ENCODE measurements at places on chromosomes 3 and 15.

GRCh38 chr3:189954733-189955665, 165.7 kb downstream of the P3H2 start:
- no peak for DNase-seq

DNA sequence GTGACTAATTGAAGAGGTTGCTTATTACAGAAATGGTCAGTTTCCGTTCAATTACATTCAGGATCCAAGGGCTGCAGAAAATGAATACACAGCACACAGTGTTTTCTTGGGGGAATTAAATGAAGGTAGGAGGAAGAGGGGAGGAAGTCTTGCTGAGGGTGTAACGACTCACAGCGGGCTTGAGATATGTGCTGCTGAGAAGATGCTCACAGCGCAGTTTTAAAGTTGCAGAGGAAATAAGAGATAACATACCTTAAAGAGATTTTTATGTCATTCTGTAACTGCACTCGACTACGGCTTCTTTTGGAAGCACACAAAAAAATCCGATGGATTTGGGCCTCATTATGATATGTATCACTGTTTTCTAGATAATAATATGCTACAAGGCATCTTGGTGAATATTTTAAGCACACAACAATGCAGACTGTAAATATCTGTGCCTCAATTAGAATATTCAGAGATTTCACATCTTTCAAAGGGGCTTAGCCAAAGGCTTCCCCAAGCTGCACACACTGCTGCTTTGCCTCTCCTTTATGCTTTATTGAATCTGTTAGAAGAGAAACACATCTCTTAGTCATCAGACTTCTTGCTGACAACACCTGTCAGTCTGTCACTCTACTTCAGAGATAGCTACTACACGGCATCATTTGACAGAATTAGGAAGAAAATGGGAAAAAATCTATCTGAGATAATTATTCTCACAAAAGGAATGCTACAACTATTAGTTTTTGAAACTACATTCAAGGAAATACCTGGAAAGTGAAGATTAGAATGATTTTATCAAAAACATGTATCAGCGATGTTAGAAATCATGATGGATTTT, 773.2 kb downstream of the OTOL1 start:
- DNase-seq, result no peak

DNA sequence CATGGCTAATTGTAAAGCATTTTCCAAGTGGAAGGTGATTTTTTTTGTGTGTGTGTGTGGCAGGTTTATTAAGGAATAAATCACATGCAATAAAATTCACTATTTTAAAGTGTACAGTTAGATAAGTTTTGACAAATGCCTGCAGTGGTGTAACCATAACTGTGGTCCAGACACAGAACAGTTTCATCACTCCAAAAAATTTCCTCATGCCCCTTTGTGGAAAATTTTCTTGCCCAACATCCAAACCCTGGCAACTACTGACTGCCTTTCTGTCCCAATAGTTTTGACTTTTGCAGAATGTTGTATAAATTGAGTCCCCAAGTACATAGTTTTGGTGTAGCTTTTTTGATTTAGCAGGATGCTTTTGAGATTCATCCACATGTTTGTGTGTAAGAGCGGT, 135.1 kb upstream of the KLHL25 start:
- DNase-seq, result no peak

GRCh38 chr3:18529631-18530030, 104.5 kb upstream of the SATB1 start:
- no peak for DNase-seq

GRCh38 chr15:48040166-48040817, 80.5 kb upstream of the SLC24A5 start:
- no peak for DNase-seq

GRCh38 chr15:38625886-38626285, 61.3 kb upstream of the RASGRP1 start:
- DNase-seq, result no peak

DNA sequence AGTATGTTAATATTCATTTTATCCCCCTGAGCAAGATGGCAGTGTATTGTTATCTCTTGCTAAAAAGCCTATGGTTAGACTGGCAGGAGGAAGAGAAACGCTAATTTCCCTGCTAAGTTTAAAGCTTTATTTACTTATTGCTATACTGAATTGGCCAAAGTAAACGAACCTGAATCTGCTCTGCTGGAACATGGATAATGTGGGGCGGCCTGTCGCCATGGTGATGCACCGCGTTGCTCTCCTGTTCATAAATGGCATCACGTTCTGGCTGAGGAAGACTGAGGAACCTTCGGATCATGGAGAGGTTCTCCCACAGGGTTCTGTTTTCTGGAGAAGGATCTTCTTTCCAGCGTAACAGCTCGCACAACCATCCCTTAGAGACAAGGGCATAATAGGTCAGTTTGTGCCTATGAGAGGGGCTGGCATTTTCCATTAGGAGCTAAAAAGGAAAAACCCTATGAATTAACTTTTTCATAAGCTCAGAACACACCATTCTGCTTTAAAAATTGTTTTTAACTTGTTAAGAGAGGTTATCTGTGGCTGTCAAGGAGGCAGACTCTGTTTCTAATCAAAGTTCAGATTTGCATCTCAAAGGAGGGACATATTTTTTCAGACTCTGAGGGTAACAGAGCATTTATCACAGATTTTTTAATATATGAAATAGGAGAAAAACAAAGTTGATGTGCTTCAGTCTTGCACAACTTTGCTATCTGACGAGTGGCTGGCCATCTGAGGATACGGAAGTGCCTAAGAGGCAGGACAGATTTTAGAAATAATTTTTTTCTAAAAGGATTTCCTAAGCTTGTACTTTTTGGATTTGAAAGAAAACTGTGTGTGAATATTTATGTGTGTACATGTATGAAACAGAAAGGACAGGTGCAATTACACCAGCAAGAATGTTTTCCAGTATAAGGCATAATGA, 73.1 kb downstream of the SATB1 start:
- DNase-seq, result peak; percentile 66

GRCh38 chr3:122774564-122774963, 19.1 kb downstream of the HSPBAP1 start:
- DNase-seq, result no peak

DNA sequence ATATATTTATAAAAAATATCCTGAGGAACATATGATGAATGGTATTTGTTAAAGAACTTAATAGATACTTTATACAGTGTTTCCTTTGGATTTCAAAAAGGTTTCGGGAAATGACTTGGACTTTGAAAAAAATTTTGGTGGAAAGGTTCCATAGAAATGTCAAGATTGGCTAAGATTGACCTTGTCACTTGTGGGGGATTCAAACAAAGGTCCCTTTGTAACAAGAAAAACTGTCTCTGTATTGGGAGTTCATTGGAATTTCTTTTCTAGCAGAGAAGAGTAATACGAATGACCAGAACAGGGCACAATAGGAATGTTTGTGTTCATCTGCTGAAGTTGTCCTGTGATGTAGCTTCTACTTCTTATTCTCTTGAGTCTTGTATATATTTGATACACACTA, 43.2 kb downstream of the ARHGEF26 start:
- DNase-seq, result no peak

GRCh38 chr3:172048599-172048998, 9.2 kb downstream of the FNDC3B start:
- no peak for DNase-seq

- DNase-seq, result peak; percentile 0
Measured at GRCh38 chr3:42339321-42339720, 71.1 kb downstream of the LYZL4 start.

GRCh38 chr3:59531066-59531745, 481.4 kb upstream of the CFAP20DC start:
- no peak for DNase-seq

GRCh38 chr15:90564051-90564450, 34.3 kb downstream of the CRTC3 start:
- DNase-seq, result no peak

GRCh38 chr15:60787837-60788691, 309.1 kb upstream of the ICE2 start:
- DNase-seq, result no peak

DNA sequence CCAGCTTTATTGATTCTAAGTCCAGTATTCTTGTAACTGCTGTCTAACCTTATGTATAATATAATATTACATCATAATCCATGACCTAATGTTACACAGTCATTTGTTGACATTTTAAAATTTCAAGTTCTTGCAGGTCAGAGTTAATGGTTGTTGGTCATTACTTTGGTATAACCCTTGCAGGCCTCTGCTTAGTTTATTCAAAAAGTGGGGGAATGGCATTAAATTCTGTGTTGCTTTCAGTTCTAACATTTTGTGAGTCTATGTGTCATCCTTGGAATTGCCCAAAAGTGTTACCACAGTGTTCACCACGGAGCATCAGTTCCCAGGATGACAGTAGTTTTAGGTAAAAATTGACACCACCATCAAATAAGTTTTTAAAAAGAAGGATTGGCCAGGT, 174.8 kb upstream of the BCL6 start:
- no peak for DNase-seq

- no peak for DNase-seq
Measured at GRCh38 chr15:45611305-45611704, 23.5 kb upstream of the SQOR start.

DNA sequence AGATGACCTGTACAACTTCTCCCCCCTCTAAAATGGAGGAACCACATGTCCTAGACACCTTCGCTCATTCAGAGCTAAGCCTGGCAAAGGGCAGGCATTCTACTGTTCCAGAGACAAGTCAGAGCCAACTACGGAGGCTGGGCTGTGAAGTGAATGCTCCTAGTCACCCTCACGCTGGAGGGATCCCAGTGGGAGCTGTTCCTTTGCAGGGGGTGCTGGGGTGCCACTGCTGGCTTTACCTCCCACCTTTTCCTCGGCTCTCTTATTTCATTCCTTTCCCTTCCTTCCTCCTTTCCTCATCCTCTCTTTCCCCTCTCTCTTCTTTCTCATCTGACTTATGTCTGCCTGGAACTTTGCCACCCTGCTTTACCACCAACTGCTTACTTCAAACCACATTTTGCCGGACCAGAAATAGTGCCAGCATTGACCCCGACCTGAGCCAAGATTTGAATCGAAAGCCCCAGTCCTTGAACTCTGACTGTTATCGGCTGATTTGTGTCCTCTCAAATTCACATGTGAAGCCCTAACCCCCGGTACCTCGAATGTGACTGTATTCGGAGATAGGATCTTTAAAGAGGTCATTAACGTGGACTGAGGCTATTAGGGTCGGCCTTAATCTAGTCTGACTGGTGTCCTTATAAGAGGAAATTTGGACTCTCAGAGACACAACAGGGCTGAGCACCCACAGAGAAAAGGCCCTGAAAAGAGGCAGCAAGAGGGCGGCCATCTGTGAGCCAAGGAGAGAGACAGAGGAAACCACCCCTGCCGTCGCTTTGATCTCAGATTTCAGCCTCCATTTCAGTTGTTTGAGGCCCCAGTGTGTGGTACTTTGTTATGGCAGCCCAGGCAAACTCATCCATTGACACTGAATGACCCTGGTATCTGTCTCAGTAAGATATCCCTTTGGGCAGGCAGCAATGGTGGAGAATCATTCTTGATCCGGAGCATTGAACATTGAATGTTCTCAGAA, 31.3 kb upstream of the TBC1D21 start:
- no peak for DNase-seq

- no peak for DNase-seq
Measured at GRCh38 chr3:71450162-71450561, 133.4 kb downstream of the FOXP1 start.
